Activated CD4-positive, alpha-beta T cell treated with anti-CD3 and anti-CD28 coated beads, Interleukin-2, amount 10 ng/mL, durations not matched to agents 7 days and 5 days (primary cell): ENCODE measurements at places on chromosomes 2 and 18.

- DNase-seq: no peak
- H3K4me1 ChIP-seq: peaks cover 16% of the 10 kb centered on the region
- no peaks in the 10 kb centered on the region for H3K27me3 ChIP-seq
- peaks cover 50% of the 10 kb centered on the region for H3K36me3 ChIP-seq
- H3K4me3 ChIP-seq: no peak overlapping the region
Observed at GRCh38 chr2:201139836-201140604, 24.1 kb downstream of the CFLAR start.

GRCh38 chr2:71608441-71608840 lies 155.1 kb downstream of the DYSF start:
- peaks cover 11% of the 10 kb centered on the region for H3K4me1 ChIP-seq
- H3K27ac ChIP-seq: no peak overlapping the region
- no peak for DNase-seq
- no peaks in the 10 kb centered on the region for H3K36me3 ChIP-seq
- no peak overlapping the region for H3K4me3 ChIP-seq

DNA sequence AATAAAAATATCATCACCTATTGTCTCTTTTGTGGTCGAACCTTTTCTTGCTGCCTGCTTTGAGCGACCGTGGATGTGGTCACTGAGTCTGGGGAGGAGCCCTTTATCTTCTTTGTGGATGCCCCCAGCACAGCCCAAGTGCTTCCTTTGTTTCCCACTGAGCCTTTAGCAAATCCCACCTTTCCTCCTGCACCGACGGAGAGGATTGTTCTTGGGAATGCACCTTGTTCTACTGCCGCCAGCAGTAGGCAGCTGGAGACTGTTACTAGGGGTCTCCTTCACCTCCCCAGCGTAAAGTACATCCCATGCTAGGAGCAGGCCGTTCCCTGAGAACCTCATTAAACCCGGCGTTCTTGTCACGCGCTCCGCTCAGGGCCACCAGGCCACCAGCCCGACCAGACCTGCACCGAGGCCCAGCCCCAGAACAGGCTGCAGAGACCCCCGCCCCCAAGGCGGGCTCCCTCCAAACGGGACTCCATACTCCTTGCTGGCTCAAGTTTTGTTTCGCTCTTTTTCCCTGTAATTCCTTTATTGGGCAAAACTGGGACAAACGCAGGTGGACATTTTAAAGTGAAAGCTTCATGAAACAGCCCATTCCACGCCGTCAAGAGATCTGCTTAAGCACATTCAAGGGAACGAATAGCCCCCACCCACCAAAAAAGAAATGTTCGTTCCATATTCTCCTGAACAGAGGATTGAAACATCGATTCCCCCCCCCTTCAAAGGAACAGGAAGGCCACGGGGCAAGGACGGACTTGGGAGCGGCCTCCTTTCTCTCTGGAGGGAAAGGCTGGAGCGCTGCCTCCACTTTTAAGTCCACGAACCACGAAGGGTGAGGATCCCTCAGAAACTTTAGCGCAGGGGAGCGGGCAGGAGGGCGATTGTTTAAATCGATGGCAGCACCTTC lies 1.1 kb upstream of the MAT2A start:
- H3K27me3 ChIP-seq: no peaks in the 10 kb centered on the region
- peaks cover 34% of the 10 kb centered on the region for H3K36me3 ChIP-seq
- H3K4me3 ChIP-seq: peak overlapping the region; percentile 97
- peak overlapping the region; percentile 96 for H3K27ac ChIP-seq
- DNase-seq: peak; percentile 48
- H3K4me1 ChIP-seq: peaks cover 44% of the 10 kb centered on the region

- no peaks in the 10 kb centered on the region for H3K27me3 ChIP-seq
- no peak for DNase-seq
- H3K4me3 ChIP-seq: no peak overlapping the region
- no peak overlapping the region for H3K27ac ChIP-seq
Observed at GRCh38 chr2:236078297-236079255, 89.6 kb downstream of the GBX2 start.

DNA sequence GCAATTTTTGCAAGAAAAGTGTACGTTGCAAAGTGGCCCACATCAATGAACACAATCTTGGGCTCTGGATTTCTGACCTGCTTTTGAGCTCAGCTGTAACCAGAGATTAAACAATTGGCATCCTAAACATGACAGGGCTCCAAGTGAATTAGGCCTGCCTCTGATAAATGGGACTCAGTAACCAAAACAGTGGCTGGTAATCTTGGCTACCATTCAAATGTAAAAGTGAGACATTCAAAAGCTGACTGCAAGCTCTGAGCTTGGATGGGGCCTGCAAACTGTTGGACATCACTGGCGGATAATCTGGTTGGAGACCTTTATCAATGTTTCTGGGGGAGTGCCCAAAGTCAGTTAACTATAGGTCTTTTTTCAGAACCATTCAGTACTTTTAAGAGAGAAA lies 160.7 kb downstream of the RAB3GAP1 start:
- H3K27ac ChIP-seq: no peak overlapping the region
- no peaks in the 10 kb centered on the region for H3K36me3 ChIP-seq
- H3K27me3 ChIP-seq: no peaks in the 10 kb centered on the region
- no peak for DNase-seq
- no peak overlapping the region for H3K4me3 ChIP-seq
- no peaks in the 10 kb centered on the region for H3K4me1 ChIP-seq

- DNase-seq: no peak
- H3K27me3 ChIP-seq: no peaks in the 10 kb centered on the region
- H3K27ac ChIP-seq: no peak overlapping the region
- H3K4me3 ChIP-seq: no peak overlapping the region
- no peaks in the 10 kb centered on the region for H3K4me1 ChIP-seq
Observed at GRCh38 chr18:6255886-6256285, 158.8 kb downstream of the L3MBTL4 start.

- no peaks in the 10 kb centered on the region for H3K36me3 ChIP-seq
- no peak overlapping the region for H3K27ac ChIP-seq
- H3K4me3 ChIP-seq: no peak overlapping the region
- no peaks in the 10 kb centered on the region for H3K27me3 ChIP-seq
- H3K4me1 ChIP-seq: no peaks in the 10 kb centered on the region
Observed at GRCh38 chr2:235085476-235085875, 133.7 kb downstream of the SH3BP4 start.

GRCh38 chr18:28760299-28760698 lies 583.4 kb upstream of the CDH2 start:
- no peak for DNase-seq
- H3K4me1 ChIP-seq: no peaks in the 10 kb centered on the region
- no peak overlapping the region for H3K4me3 ChIP-seq
- H3K27me3 ChIP-seq: no peaks in the 10 kb centered on the region

DNA sequence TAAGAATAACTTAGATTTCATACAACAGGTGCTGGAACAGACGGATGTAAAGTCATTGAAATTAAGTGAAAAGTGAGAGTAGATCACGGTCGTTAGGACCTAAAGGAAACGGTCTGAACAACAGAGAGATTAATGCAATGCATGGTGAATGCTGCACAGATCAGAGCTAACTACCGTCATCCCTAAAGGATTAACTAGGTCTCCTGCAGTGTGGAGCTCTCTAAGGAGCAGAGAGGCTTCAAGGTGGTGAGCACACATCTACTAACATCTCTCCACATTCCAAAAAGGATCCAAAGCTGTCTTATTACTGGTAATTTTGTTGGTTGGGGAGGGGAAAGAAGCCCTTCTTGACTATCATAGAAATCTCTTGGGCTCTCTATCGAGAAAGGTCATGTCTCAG lies 75.3 kb downstream of the CABYR start:
- no peak overlapping the region for H3K27ac ChIP-seq
- H3K27me3 ChIP-seq: peaks cover 4% of the 10 kb centered on the region
- DNase-seq: no peak
- H3K4me3 ChIP-seq: no peak overlapping the region

DNA sequence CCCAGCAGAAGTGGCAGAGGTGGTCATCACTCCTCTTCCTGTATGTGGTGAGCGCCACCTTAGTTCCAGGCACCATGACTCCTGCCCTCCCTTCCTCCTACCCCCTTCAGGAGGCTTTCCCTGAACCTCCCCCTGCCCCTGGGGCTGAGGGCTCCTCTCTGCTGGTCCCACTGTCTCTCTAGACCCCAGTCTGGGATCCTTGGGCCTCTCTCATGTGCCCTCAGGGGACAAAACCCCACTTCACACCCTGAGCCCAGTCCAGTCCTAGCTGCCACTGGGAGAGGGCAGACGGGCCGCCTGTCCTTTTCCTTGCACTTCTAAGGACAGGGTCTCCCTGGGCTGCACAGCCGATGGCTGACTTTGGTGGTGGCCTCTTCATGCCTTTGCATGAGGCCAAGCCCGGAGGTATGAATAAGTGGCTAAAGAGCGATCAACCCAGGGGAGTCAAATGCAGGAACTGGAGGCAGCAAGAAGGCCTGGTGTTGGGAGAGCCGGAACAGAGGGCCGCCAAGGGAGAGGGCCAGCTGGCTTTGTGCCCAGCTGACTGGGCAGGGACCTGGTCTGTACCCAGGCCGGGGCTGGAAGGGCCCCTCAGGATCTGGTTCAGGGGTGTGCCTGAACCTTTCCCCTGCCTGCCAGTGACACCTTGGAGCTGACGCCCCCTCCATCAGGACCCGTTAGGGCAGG lies 29.5 kb downstream of the GLI2 start:
- no peak overlapping the region for H3K27ac ChIP-seq
- H3K4me3 ChIP-seq: no peak overlapping the region
- H3K4me1 ChIP-seq: no peaks in the 10 kb centered on the region
- H3K27me3 ChIP-seq: no peaks in the 10 kb centered on the region
- H3K36me3 ChIP-seq: no peaks in the 10 kb centered on the region

DNA sequence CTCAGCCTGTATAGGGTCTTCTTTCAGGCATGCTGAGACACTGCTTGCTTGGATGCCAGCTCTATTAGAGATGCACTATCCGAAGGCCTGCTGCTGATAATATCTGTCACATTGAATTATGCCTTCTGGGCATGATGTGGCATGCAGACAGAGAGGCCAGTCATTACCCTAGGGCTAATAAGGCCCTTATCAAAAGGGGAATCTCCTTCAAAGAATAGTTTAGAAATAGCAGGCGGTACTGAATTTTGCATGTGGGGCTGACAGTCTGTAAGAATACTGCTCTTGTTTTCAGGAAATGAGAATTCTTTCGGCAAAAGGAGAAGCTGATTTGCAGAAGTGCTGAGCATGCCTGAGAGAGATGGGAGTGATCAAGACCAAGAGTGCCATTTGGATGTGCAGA lies 13.1 kb upstream of the LHCGR start:
- no peak overlapping the region for H3K27ac ChIP-seq
- no peaks in the 10 kb centered on the region for H3K36me3 ChIP-seq
- no peak for DNase-seq
- no peaks in the 10 kb centered on the region for H3K4me1 ChIP-seq
- H3K27me3 ChIP-seq: peaks cover 3% of the 10 kb centered on the region

GRCh38 chr2:23042216-23042906 lies 342.6 kb upstream of the KLHL29 start:
- H3K4me3 ChIP-seq: no peak overlapping the region
- no peaks in the 10 kb centered on the region for H3K4me1 ChIP-seq
- H3K36me3 ChIP-seq: no peaks in the 10 kb centered on the region
- no peak for DNase-seq

GRCh38 chr18:77650799-77651385 lies 401.2 kb downstream of the GALR1 start:
- DNase-seq: peak; percentile 58
- H3K27ac ChIP-seq: no peak overlapping the region
- no peaks in the 10 kb centered on the region for H3K36me3 ChIP-seq
- H3K27me3 ChIP-seq: peaks cover 2% of the 10 kb centered on the region

GRCh38 chr2:109685453-109685852 lies 71.3 kb downstream of the SOWAHC start:
- no peak for DNase-seq
- H3K4me3 ChIP-seq: no peak overlapping the region
- no peaks in the 10 kb centered on the region for H3K36me3 ChIP-seq
- H3K27ac ChIP-seq: no peak overlapping the region
- no peaks in the 10 kb centered on the region for H3K4me1 ChIP-seq
- peaks cover 4% of the 10 kb centered on the region for H3K27me3 ChIP-seq

- H3K4me3 ChIP-seq: peak overlapping the region; percentile 98
- H3K27me3 ChIP-seq: no peaks in the 10 kb centered on the region
- peaks cover 23% of the 10 kb centered on the region for H3K36me3 ChIP-seq
Observed at GRCh38 chr2:65227020-65227455, 593 bp upstream of the ACTR2 start.

- H3K27ac ChIP-seq: no peak overlapping the region
- DNase-seq: no peak
- no peak overlapping the region for H3K4me3 ChIP-seq
- no peaks in the 10 kb centered on the region for H3K27me3 ChIP-seq
- peaks cover 4% of the 10 kb centered on the region for H3K4me1 ChIP-seq
- H3K36me3 ChIP-seq: no peaks in the 10 kb centered on the region
Observed at GRCh38 chr18:10565835-10566234, 40.0 kb downstream of the NAPG start.

GRCh38 chr18:58887613-58887963 lies 22.9 kb downstream of the ZNF532 start:
- no peak for DNase-seq
- H3K4me1 ChIP-seq: peaks cover 13% of the 10 kb centered on the region
- peaks cover 9% of the 10 kb centered on the region for H3K27me3 ChIP-seq
- H3K4me3 ChIP-seq: no peak overlapping the region
- no peak overlapping the region for H3K27ac ChIP-seq

GRCh38 chr2:26401739-26402541 lies at the start of gene DRC1:
TSS of gene DRC1 (plus strand) at chr2:26401920. CDS start at chr2:26401990, 70 bp downstream.
- peak; percentile 55 for DNase-seq
- H3K36me3 ChIP-seq: peaks cover under 1% of the 10 kb centered on the region
- peaks cover 10% of the 10 kb centered on the region for H3K4me1 ChIP-seq
- H3K27ac ChIP-seq: peak within 1 kb of the TSS; percentile 25

- H3K27me3 ChIP-seq: no peaks in the 10 kb centered on the region
- no peaks in the 10 kb centered on the region for H3K36me3 ChIP-seq
- no peak overlapping the region for H3K4me3 ChIP-seq
- no peaks in the 10 kb centered on the region for H3K4me1 ChIP-seq
- no peak overlapping the region for H3K27ac ChIP-seq
Observed at GRCh38 chr18:30859036-30859435, 183.5 kb downstream of the DSC3 start.

DNA sequence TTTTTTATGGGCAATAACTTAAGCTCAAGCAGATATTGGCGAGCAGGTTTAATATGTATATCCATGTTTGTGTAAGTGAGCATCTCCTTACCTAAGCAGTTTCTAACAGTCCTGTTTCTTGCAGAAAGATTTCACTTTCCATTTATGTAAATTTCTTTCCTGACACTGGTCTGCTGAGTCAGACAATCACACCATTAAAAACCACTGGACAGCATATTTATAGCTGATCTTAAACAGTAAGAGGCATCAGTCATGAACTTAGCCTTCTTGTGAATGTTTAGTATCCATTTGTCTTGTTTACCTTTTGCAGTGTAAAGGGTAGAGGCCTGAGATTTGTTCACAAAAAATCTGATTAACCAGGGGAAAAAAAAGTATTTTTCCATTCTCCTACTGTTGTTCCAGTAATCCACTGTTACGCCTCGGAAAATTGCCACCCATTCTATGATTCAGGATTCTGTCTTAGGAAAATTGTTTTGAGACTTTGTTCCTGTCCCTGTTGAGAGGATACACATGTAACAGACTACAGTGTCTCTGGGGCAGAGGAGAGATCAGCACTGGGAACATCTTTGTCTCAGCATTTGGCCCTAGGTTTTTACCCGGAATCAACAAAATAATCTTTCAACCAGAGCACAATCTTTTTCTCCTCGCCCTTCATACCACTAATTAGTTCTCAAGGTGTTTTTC lies 521.0 kb upstream of the NRP2 start:
- no peak overlapping the region for H3K4me3 ChIP-seq
- peaks cover 6% of the 10 kb centered on the region for H3K4me1 ChIP-seq
- no peak for DNase-seq

GRCh38 chr2:101842471-101842870 lies 145.0 kb downstream of the MAP4K4 start:
- peaks cover 24% of the 10 kb centered on the region for H3K4me1 ChIP-seq
- no peak for DNase-seq
